ENCODE measurements at places on chromosomes 4 and X.

DNA sequence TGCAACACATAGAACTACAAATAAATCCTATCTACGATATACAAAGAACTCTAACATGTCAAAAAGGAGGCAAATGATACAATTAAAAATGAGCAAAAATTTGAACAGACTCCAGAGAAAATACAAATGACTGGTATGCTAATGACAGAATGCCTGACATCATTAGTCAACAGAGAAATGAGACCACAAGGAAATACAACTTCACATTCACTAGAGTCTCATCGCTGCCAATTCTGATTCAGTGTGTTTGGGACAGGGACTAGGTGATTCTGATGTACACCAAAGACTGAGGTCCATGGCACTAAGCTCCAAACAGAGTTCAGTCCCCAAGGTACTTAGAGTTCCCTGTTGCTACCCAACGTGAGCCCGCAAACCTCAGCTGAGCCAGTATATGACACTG lies 23.4 kb downstream of the SLC2A9 start:
- DNase-seq: no peak

GRCh38 chr4:10806953-10807645 lies 122.5 kb upstream of the CLNK start:
- no peak for DNase-seq

- DNase-seq: no peak
Observed at GRCh38 chr4:79603681-79604080, 195.7 kb upstream of the GK2 start.

- DNase-seq: no peak
Observed at GRCh38 chr4:10006601-10007435, 14.5 kb downstream of the SLC2A9 start.

GRCh38 chrX:154090731-154091130 lies 6.8 kb downstream of the MECP2 start:
- no peak for DNase-seq

DNA sequence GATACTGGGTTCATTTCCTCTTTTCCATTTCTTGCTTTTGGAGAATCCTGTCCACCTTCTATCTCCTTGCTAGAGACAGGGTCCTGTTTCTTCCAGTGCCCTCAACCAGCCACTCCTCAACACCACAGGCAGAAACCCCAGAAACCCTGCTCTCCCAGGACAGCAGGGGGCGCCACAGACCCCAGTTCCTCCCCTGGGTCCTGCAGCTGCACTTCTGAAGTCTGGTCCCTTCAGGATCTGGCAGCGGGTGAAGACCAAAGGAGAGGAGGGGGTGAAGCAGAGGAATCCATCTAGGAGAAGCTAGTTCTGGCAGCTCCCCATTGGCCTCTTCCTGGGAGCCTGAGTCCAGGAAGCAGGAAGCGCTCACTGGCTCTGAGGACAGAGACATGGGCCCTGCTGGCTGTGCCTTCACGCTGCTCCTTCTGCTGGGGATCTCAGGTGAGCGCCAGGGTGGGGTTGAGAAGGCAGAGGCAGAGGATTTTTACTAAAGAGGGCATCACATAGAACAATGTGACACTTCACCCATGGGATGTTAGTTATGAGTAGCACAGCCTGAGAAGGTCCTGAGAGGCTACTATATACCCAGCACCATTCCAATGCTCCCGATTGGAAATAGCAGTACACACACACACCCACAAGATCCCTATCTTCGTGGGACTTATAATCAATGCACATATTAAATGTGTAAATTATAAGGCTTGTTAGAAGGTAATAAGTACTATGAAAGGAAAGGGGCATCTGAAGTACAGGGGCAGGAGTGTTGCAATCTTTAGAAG lies at the start of gene PRSS48:
Gene PRSS48, plus strand, starts transcription at position 375 of the 776 bp plus-strand sequence. Its CDS starts 12 bp downstream, at position 387.
- no peak for DNase-seq

- DNase-seq: no peak
Observed at GRCh38 chr4:145484225-145484846, 2.7 kb downstream of the SMAD1 start.

GRCh38 chr4:125360727-125361126 lies 46.0 kb downstream of the FAT4 start:
- DNase-seq: no peak
